ENCODE measurements at places on chromosomes 5 and 9. TPM values are rescaled to one million over a fixed set of nuclear protein-coding genes. Genes with fewer than 3 reads are reported as not detected.

DNA sequence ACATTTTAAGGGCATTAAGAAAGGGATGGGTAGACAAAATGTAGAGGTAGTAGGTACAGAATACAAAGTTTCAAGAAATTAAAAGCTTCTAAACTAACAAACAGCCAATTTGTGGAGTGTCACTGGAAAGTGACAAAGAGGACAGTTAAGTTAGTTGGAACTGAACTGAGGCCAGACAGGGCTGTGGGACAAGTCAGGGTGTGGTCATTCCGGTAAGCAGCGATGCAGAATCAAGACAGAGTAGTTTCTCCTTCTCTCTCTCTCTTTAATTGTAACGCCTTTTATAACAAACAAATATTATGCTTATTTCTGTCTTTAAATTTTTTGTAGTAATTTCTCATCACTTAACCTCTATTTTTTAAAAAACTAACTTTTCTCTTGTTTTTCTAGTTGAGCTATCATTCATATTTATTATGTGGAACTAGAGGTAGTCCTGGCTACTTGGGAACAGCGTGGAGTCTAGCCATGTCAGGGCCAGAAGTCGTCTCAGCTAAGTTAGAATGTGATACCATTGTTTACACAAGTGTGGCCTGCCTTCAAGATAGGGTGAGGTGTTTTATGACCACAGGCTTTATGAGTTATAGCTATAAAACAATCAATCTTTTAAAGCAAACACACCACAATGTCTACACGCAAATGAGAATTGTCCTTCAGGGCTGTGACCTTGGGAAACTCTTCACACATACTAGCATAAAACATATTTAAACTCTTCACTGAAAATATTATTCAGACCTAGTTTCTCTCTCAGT is 115.3 kb upstream of the CDKN2B start:
- DNase-seq: no peak

The YTHDC2 gene
- 7.3 TPM for total RNA-seq

DNA sequence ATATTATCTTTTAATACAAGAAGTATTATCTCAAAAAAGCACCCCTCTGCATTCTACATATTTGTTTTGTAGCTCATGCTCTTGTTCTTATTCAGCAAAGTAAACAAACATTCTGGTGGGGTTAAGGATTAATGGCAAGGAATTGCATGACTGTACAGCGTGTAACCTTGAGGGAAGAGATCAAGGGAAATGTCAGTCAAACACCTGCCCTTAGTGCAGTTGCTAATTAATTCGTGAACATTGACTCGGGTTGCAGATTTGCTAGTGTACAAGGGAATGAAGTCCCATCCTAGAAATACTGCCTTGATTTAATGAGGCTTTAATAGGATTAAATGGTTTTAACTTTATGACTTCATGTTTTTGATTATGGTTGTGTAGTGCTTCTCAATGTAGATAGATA is 1758.1 kb downstream of the MAT2B start:
- DNase-seq: peak; percentile 0

The LRRC26 gene
- not detected for total RNA-seq

GRCh38 chr5:146446861-146447733 is at the start of gene TCERG1:
Gene TCERG1, plus strand, starts transcription at chr5:146447333. Its CDS starts 17 bp downstream, at chr5:146447350.
- peak; percentile 98 for DNase-seq

DNA sequence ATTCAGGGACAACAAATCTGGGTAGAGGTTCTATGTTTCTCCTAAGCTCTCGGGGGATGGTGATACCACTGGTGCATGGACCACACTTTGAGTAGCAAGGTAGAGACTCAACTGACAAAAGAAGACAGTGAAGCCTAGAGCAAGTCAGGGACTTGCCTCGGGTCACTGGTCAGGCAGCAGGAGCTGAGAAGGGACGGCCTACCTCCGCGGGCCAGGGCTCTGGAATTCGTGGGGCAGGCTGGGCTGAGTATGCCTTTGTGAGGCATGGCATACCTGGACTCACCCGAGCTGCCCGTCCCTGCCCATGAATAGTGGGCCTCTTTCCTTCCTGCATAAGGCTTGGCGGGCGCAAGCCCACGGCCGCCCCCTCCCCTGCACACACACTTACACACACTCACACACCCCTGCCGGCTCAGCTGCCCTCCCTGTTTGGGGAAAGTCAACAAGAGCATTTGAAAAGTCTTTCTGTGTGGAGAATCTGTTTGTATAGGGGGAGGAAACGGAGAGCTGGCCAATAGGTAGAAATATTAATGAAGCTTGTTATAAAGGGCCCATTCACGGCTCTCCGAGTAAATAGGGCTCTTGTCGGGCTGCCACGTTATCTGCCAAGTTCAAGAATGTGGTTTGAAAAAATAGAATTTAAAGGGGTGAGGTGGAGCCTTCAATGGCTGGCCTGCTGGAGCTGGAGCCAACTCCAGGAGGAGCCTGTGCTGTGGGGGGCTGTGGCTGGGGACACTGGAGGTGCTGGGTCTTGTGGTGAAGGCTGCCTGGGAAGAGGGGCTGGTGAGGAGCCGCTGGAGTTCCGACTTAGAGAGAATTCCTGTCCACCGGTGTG is 19.1 kb upstream of the KIF12 start:
- DNase-seq: no peak

DNA sequence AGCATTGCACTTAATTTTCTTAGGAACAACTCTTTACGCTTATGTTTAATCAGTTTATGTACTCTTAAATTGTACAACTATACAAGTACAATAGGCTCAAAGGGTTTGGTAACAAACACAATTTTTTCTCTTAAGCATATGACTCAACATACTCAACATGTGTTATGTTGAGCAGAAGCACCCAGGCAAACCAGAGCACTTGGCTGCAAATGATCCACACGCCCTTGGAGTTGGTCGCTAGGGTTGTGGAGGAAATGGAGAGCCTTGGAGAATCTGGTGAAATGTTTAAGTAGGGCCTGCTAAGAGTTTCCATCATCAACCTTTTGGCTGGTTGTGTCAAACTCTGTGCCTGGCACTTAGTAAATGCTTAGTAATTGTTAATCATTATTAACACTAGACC is 25.1 kb upstream of the MIER3 start:
- DNase-seq: no peak

Measured in epithelial cell of proximal tubule (primary cell).